NCI-H526 treated with DMSO at 0.1 percent for 48 hours (cell line): ENCODE measurements at places on chromosomes 1 and 21.

GRCh38 chr1:210912752-210913151 is 221.2 kb downstream of the KCNH1 start:
- no peak for DNase-seq

- DNase-seq: no peak
Measured at GRCh38 chr1:48761411-48761810, 15.3 kb downstream of the BEND5 start.

GRCh38 chr1:209634005-209634737 is 18.1 kb downstream of the LAMB3 start:
- no peak for DNase-seq

- no peak for DNase-seq
Measured at GRCh38 chr1:16162163-16162822, 6.4 kb upstream of the EPHA2 start.

GRCh38 chr1:110579460-110579859 is 26.7 kb downstream of the KCNA2 start:
- no peak for DNase-seq

GRCh38 chr1:169588112-169588511 is 1.8 kb upstream of the F5 start:
- no peak for DNase-seq

GRCh38 chr1:24126018-24126671 is 14.2 kb upstream of the MYOM3 start:
- no peak for DNase-seq
